ENCODE measurements at places on chromosomes 3 and 15.

DNA sequence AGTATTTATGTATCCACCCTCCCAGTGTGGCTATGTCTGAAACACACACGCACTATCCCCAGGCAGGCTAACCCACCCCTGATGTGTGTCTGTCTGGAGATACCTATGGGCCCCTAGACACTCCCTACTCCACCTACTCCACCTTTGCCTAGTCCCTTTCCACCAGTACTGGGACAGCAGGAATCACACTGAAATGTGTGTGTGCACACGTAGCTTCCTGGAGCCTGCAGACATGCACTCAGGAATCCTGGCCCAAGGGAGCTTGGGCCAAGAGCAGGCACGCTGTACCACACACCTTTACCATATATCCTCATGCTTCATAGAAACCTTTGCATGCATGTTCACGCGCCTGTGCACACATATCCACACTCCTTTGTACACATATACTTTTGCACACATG lies 6.9 kb upstream of the PTH1R start:
- DNase-seq = no peak

- no peak for DNase-seq
Measured at GRCh38 chr3:181998828-181999227, 287.1 kb downstream of the SOX2 start.

DNA sequence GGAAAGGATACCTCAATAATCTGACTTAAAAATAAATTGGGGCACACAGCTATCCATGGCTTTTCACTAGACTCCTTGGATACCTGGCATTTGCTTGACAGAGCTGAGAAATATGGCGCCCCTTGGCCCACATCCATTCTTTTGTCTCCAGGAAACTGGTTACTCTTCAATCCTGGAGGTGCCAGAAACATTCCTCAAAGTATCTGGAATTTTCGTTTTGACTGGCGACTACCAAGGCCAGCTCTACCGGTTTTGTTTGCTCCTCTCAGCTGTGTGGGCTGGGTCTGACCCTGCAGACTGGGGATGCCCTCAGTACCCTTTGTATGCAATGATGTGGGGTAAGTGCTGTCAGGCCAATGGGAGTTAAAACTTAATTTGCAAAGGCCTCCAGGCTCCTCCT lies 27.0 kb downstream of the KATNBL1 start:
- DNase-seq = no peak

DNA sequence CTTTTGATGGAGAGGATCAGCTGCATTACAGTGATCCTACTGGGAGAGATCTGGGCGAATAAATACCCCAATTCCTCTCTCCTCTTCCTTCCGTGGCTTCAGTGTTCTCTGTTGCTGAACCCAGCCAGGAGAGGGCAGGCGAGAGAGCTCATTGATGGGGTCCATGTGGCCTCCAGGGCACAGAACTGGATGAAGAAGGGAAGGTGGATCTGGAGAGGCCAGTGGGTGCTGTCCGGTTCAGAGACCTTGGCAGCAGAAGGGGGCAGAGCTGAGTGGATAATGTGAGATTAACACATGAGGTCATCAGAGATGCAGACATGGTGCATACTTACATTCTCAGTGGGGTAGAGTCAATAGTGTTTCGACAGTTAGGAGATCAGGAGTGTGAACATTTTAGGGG lies 193.6 kb downstream of the CLSTN2 start:
- peak; percentile 26 for DNase-seq
